Lower leg skin (tissue), 4 donors: ENCODE measurements at places on chromosomes 4 and X.

DNA sequence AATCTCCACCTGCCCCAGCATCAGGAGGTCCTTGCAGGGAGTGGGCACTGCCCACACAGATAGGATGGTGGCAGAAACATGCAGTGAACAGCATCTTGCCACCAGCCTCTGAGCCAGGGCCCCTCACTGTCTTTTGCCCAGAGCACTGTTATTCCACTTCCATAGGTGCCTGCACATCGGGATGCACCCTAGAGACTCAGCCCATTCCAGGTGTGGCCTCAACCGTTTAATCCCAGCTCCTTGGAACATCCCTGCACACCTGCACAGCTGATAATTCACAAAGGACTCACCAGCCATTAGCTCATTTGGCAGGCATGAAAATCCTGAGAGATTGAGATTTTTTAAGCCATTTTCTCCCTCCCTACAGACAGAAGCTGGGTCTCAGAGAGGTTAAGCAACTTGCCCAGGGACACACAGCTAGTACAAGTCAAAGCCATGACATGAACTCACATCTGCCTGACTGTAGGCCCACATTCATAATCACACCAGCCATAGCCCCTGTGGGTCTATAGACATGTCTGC is 116.3 kb downstream of the EFNB1 start:
- peak; percentile 43 for DNase-seq

GRCh38 chr4:4267981-4268380 is 20.0 kb upstream of the TMEM128 start:
- DNase-seq: no peak

DNA sequence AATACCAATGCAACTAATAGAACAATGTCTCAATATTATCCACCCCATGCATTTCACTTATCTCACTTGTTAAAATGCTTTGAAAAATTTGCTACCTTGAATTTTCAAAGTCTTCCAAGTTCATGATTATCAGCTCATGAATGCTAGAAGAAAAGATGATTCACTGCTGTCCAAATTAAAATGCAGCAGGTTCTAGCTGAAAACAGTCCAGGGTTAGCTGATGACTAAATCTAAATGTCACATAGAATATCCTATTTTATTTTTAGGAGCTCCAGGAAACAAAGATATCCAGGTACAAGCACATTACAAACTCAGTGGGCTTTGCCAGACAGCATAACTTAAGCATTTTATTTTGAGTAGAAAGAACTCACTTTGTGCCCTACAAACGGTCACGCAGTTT is 38.0 kb upstream of the SPARCL1 start:
- no peak for DNase-seq

- no peak for DNase-seq
Measured at GRCh38 chr4:151436093-151436518, 27.1 kb downstream of the FHIP1A start.
